ENCODE measurements at places on chromosomes 3 and 15.

GRCh38 chr3:129245141-129245540, 4.3 kb upstream of the COPG1 start:
- H3K27me3 ChIP-seq: no peaks in the 10 kb centered on the region
- peak overlapping the region; percentile 4 for H3K27ac ChIP-seq
- peaks cover 18% of the 10 kb centered on the region for H3K4me1 ChIP-seq
- DNase-seq: no peak
- no peak overlapping the region for H3K4me3 ChIP-seq

GRCh38 chr15:67480741-67481140, 40.2 kb upstream of the C15orf61 start:
- H3K4me1 ChIP-seq: peaks cover 5% of the 10 kb centered on the region
- DNase-seq: peak; percentile 23
- H3K36me3 ChIP-seq: no peaks in the 10 kb centered on the region
- H3K4me3 ChIP-seq: no peak overlapping the region
- H3K27ac ChIP-seq: no peak overlapping the region

DNA sequence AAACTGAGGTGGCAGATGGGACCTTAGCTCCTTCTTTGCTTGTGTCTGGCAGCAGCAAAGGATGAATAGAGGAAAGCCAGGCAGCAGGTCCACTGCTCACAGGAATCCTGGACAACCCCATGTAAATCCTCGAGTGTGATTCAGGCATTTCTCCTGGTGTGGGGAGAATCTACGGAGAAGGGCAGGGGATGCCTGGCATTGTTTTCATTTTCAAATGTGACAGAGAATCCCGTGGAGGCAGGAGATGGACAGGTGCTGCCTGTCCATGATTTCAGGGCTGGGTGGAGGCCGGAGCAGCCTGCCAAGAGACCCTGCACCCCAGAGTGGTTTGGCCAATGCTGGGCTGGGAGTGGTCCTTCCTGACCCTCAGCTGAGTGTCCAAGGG, 1.7 kb downstream of the HRH1 start:
- no peak overlapping the region for H3K4me3 ChIP-seq
- no peaks in the 10 kb centered on the region for H3K36me3 ChIP-seq
- no peak for DNase-seq

GRCh38 chr15:67785431-67785830, 39.9 kb upstream of the SKOR1 start:
- peaks cover 11% of the 10 kb centered on the region for H3K36me3 ChIP-seq
- DNase-seq: no peak
- H3K27ac ChIP-seq: no peak overlapping the region
- no peaks in the 10 kb centered on the region for H3K4me1 ChIP-seq
- H3K27me3 ChIP-seq: no peaks in the 10 kb centered on the region

GRCh38 chr15:40115670-40116093, 7.0 kb upstream of the BMF start:
- peak; percentile 54 for DNase-seq
- H3K27ac ChIP-seq: no peak overlapping the region
- no peak overlapping the region for H3K4me3 ChIP-seq
- H3K27me3 ChIP-seq: peaks cover 29% of the 10 kb centered on the region

DNA sequence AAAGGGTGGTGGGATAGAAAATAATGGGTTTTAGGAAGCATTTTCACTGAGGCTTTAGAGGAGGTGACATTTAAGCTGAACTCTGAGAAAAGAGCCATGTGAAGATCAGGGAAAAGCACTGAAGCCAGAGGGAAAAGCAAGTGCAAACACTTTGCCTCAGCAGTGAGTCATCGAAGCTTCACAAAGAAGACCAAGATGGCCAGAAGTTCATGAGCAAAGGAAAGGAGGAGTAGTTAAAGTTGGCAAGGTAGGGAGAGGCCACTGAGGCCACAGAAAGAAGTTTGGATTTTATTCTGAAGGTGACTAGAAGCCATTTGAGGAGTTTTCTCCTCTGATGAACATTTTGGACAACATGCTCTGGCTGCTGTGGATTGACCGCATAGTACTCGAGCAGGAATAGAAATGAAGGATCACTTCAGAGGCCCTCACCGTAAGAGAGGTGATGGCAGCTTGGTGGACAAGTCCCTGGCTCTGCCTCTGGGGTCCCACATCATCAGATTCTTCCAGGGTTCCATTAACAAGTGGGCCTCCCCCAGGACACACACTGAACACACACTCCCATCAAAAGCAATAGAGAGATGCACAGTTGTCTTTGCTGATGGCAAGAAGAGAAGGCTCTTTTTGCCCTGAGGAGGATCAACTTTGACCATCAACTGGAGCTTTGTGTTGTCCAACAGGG, 75.5 kb downstream of the TOP2B start:
- peaks cover 5% of the 10 kb centered on the region for H3K4me1 ChIP-seq
- H3K4me3 ChIP-seq: no peak overlapping the region
- H3K27ac ChIP-seq: no peak overlapping the region
- DNase-seq: no peak
- H3K36me3 ChIP-seq: peaks cover 2% of the 10 kb centered on the region

GRCh38 chr3:47228088-47228487, 54.5 kb downstream of the KIF9 start:
- DNase-seq: no peak
- H3K4me3 ChIP-seq: no peak overlapping the region
- H3K4me1 ChIP-seq: peaks cover 5% of the 10 kb centered on the region
- H3K27me3 ChIP-seq: no peaks in the 10 kb centered on the region
- no peak overlapping the region for H3K27ac ChIP-seq

GRCh38 chr15:64739156-64739555, 36.2 kb downstream of the RBPMS2 start:
- peaks cover 29% of the 10 kb centered on the region for H3K4me1 ChIP-seq
- H3K27me3 ChIP-seq: no peaks in the 10 kb centered on the region
- DNase-seq: peak; percentile 36

DNA sequence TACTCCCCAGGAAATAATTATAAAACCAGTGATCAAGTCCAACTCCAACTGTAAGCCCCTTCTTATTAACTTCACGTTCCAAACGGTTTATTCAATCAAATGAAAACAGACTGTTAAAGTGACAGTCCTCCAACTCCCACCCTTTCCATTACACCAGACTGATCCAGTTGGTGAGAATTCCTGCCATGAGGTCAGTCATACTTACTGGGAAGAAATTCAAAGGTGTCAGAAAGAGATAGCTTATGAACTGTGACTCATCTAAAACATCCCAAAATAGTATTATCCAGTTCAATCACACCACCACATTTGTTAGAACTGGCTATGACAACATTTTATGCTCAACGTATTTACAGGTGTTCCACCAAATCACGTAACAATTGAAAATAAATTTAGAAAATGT, 19.5 kb downstream of the SMARCC1 start:
- H3K36me3 ChIP-seq: peaks cover 21% of the 10 kb centered on the region
- H3K27ac ChIP-seq: no peak overlapping the region
- no peak overlapping the region for H3K4me3 ChIP-seq
- H3K4me1 ChIP-seq: no peaks in the 10 kb centered on the region
- DNase-seq: peak; percentile 12

- DNase-seq: peak; percentile 85
- H3K4me1 ChIP-seq: peaks cover 10% of the 10 kb centered on the region
- H3K36me3 ChIP-seq: no peaks in the 10 kb centered on the region
- H3K27ac ChIP-seq: peak overlapping the region; percentile 50
- no peaks in the 10 kb centered on the region for H3K27me3 ChIP-seq
- no peak overlapping the region for H3K4me3 ChIP-seq
These were observed 200.0 kb upstream of the UBE2E2 start for GRCh38 chr3:23002836-23003732.

GRCh38 chr3:61777483-61777882, 216.1 kb downstream of the PTPRG start:
- no peak for DNase-seq
- no peaks in the 10 kb centered on the region for H3K36me3 ChIP-seq
- no peak overlapping the region for H3K4me3 ChIP-seq
- no peak overlapping the region for H3K27ac ChIP-seq
- H3K4me1 ChIP-seq: peaks cover 3% of the 10 kb centered on the region

GRCh38 chr3:134486577-134487041, 752 bp downstream of the CEP63 start:
- peak overlapping the region; percentile 98 for H3K27ac ChIP-seq
- peak overlapping the region; percentile 91 for H3K4me3 ChIP-seq
- peaks cover 15% of the 10 kb centered on the region for H3K36me3 ChIP-seq
- peak; percentile 53 for DNase-seq
- peaks cover 20% of the 10 kb centered on the region for H3K4me1 ChIP-seq
- H3K27me3 ChIP-seq: no peaks in the 10 kb centered on the region

GRCh38 chr15:75921732-75922703, 18.3 kb downstream of the FBXO22 start:
- H3K4me3 ChIP-seq: no peak overlapping the region
- H3K36me3 ChIP-seq: peaks cover 17% of the 10 kb centered on the region
- no peak overlapping the region for H3K27ac ChIP-seq
- peaks cover 6% of the 10 kb centered on the region for H3K4me1 ChIP-seq
- no peaks in the 10 kb centered on the region for H3K27me3 ChIP-seq
- DNase-seq: peak; percentile 53

DNA sequence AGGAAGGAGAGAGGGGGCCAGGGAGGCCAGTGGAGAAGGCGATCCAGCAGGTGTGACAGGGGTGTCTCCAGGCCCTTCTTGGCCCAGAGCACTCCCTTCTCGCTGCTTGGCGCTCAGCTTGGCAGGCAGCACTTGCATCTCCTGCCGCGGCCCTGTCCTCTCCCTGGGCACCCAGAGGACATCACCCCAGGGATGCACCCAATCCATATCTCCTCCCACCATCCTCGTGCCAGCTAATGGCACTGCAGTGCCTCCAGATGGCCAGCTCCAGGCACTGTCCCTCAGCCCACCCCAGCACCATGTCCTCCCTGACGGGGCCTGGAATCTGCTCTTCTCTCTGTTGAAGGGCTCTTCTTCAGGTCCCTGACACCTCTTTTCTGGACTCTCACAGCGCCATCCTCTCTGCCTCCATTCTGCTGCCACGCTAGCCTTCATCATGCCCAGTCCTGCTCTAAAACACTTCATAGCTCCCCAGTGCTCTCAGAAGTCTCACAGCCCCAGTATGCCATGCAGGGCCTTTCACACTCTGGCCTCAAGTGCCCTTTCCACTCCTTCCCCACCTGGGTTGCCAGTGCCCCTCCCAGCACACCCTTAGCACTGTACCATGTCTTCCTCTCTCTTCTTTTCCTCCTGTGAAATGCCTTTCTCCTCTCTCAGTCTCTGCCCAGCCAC, 106.8 kb upstream of the SLC6A11 start:
- H3K4me3 ChIP-seq: no peak overlapping the region
- no peaks in the 10 kb centered on the region for H3K4me1 ChIP-seq
- peaks cover 60% of the 10 kb centered on the region for H3K27me3 ChIP-seq
- no peak overlapping the region for H3K27ac ChIP-seq
- no peak for DNase-seq

DNA sequence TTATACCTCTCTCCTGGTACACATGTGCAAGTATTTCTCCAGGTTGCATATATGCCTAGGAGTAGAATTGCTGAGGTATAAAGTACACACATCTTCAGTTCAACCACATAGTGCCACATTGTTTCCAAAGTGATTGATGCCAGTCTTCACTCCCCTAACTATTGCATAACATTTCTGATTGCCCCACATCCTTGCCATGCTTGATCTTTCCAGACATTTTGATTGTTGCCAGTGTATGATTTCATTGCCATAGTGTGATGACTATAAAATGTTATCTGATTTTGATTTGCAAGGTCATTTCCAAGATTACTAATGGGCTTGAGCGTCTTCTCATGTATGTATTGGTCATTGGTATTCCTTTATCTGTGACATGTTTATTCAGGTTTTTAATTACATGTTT, 61.1 kb upstream of the MLF1 start:
- no peaks in the 10 kb centered on the region for H3K36me3 ChIP-seq
- H3K4me3 ChIP-seq: no peak overlapping the region
- H3K27ac ChIP-seq: no peak overlapping the region
